Neural crest cell (in vitro differentiated cells): ENCODE measurements at places on chromosomes 13 and 19.

- no peak for DNase-seq
Measured at GRCh38 chr13:94033830-94034642, 445.4 kb downstream of the DCT start.

DNA sequence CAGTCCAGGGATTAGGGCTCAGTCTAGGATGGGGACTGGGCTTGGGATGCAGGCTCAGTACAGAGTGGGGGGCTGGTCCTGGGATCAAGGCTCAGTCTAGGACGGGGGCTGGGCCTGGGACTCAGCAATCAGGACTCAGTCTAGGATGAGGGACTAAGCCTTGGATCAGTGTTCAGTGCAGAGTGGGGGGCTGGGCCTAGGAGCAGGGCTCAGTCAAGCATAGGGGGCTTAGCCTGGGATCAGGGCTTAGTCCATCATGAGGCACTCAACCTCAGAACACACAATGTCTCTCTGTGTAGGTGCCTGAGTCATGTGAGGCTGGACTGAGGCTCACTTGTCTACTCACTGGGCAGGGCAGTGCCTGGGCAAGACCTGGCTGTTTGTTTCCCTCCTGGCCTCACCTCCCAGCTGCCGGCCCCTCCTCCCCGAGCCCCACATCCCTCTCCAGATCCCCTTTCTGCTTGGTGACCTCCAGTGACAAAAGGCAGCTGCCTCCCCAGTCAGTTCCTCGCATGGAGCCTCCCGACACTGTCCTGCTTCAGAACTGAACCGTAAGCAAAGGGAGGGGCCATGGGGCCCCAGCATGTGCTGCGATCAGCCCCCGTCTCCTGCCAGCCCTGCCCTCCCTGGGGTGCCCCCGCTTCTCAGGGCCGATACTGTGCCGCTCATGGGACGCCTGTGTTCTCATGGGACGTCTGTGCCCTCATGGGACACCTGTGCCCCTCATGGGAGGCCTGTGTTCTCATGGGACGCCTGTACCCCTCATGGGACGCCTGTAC, 6.5 kb upstream of the S1PR4 start:
- no peak for DNase-seq

DNA sequence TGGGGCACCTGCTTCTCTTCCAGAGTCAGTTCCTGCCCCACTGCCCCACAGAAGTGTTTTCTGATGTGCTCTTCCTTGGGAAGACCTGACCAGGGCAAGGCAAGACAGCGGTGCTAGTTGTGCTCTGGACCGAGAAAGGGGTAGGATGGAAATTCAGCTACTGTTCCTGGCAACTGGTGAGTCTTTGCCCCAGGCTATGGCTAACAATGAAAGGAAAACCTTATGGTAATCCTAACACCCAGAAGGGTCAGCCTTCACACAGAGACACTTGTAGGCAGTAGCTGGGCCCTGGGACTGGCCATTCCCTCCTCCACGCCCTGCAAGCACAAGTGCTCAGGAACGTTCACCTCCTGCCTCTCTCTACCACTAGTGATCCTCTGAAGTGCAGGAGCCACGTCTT, 9.6 kb upstream of the CYSLTR2 start:
- DNase-seq, result no peak

DNA sequence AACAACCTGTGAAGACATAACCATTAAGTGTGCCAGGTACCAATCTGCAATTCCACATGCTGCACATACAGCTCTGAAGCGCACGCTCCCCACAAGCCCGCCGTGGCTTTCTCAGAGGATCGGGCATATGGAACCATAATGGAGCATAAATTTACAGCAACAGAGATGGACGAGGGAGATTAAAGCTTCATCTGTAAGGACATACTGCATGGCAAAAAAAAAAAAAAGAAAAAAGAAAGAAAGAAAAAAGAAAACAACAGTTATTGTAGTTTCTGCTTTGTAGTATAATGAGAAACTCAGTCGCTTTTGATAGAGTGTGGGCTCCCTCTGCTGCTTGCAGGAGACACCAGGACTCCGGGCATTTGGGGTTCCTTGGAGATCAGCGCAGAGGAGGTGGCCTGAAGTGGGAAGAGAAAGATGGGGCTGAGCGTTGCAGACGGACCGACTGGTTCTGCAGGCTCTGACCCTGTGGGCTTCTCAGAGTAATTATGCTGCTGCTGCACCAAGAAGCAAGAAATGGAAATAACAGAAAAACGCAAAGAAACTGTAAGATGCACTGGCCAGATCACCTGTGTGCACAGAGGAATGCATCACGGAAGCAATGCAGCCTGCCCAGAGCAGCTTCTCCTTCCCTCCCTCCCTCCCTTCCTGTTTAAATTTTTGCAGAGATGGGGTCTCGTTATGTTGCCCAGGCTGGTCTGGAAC, 10.8 kb upstream of the PDCD5 start:
- peak; percentile 32 for DNase-seq

GRCh38 chr19:12611361-12611699, 610 bp downstream of the ZNF791 start:
- peak; percentile 39 for DNase-seq

- no peak for DNase-seq
Measured at GRCh38 chr13:102784483-102784882, 10.9 kb upstream of the TEX30 start.

DNA sequence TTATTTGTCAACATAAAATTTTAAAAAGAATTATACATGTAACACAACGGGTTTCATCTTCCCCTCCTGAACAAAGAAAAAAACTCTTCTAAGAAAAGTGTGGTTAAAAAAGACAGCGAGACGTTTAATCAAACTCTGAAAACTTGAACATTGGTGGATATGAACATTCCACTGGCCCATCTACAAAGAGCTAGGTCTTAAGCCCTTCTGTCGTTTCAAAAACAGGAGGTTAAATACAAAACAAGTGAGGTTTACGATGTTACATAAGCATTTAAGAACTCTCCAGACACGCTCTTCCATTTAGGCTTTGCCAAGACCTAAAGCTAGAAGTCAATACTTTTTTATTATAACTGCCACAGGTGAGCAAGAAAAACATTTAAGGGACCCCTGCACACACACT, 9.4 kb upstream of the DOCK9 start:
- DNase-seq, result no peak

DNA sequence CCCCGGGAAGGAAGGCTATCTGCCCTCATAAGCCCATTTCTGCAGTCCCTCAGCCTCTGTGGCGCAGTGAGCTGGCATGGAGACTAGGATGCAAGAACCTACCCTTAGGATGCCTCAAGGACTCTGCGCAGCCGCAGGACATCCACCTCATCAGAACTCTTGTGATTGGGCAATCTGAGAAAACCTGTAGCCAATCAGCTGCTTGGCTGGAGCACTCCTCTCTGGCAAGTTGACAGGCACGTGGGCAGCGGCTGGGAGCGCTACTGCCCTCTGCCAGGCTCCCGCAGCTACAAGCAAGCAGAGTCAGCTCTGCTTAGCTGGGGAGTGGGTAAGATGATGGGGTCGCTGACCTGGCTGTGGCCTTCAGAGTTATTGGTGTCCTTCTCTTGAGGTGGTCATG, 1.5 kb upstream of the ECSIT start:
- DNase-seq, result peak; percentile 29

GRCh38 chr13:24716446-24716845, 36.2 kb downstream of the ATP12A start:
- no peak for DNase-seq

DNA sequence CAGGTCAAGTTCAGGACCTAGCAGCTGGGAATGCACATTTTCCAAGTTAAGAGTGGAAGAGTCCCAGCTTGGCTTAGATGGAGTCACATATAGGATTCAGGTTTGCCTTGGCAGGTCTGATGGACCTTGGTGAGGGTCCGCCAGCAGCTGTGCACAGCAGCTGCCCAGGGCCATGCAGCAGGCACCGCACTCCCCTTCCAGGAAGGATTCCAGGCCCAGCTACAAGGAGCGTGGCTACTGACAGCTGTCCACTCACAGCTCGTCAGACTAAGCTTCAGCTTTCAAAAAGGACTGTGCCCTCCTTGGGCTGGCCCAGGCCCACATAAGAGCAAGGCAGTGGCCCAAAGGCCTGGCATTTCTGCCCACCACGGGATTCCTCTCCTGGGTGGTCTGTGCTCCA, 68.4 kb downstream of the ALOX5AP start:
- DNase-seq, result no peak

DNA sequence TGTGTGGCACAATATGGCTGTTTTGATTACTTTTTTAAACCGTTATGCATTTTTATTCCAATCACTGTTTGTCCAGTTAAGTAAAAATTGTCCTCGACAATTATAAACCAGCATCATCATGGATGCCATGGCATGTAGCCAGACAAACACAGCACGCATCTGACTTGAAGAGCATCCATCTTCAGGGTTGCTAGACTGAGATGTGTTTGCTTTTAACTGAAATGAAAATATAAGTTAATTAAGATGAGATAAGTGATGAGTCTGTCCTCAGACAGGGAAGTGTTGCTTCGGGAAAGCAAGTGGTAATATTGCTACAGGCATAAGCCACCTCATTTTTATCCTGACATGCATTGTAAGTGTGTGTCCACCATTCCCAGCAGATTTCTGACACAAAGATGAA, 92.8 kb upstream of the TPP2 start:
- no peak for DNase-seq

DNA sequence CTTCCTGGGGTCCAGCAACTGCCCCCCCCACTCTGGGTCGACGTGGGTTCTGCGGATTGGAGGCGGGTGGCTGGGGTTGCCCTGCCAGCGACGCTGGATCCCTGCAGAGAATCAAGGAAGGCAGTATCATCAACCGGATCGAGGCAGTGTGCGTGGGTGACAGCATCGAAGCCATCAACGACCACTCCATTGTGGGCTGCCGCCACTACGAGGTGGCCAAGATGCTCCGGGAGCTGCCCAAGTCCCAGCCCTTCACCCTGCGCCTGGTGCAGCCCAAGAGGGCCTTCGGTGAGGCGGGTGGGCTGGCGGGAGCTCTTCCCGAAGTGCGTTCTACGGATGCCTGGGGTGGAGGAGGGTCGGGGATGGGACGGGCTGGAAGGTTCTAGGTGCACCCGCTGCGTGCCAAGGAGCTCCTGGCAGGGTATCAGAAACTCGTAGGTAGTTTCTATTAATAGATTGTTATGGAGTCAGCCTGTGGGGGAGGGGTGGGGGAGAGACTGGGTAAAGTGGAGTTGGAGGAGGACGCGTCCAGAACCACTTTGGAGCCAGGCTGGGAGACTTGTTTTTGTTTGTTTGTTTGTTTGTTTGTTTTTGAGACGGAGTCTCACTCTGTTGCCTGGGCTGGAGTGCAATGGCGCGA, 1.5 kb downstream of the GIPC3 start:
- no peak for DNase-seq

DNA sequence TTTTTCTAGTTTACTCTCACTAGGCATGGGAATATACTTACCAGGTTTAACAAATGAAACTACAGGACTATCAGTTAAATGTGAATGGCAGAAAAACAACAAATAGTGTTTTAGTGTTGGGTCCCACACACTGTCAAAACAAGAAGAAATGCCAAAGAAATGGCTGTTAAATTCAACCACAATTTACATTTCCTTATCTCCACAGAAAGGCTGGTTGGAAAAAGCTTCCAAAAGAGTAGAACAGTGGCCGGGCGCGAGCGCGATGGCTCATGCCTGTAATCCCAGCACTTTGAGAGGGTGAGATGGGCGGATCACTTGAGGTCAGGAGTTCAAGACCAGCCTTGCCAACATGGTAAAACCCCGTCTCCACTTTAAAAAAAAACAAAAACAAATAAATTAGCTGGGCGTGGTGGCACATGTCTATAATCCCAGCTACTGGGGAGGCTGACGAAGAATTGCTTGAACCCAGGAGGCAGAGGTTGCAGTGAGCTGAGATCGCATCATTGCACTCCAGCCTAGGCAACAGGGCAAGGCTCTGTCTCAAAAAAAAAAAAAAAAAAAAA, 66.5 kb downstream of the SERP2 start:
- no peak for DNase-seq

- no peak for DNase-seq
Measured at GRCh38 chr13:105543742-105544141, 991.7 kb downstream of the EFNB2 start.
